Activated T-helper 1 cell treated with Interleukin-2 at 50 U/mL for 16 hours (primary cell): ENCODE measurements at places on chromosomes 4 and X.

DNA sequence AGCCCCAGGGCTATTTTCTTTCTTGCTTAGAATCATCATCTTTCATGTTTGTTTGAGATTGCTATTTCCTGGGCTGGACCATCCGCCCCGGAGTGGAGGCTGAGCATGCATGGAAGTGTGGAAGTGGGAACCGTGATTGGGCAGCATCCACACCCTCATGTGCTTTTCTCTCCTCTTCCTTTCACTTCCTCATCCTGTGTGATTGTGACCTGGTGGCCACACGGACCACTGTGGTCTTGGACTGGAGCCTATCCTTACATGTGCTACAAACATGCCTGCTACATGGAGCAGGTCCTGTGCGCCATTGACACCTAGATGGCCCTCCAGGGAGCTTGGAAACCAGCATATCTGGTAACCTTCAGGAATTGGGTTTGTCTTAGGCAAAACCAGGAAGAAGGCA lies 175.9 kb upstream of the LCORL start:
- no peak for DNase-seq

DNA sequence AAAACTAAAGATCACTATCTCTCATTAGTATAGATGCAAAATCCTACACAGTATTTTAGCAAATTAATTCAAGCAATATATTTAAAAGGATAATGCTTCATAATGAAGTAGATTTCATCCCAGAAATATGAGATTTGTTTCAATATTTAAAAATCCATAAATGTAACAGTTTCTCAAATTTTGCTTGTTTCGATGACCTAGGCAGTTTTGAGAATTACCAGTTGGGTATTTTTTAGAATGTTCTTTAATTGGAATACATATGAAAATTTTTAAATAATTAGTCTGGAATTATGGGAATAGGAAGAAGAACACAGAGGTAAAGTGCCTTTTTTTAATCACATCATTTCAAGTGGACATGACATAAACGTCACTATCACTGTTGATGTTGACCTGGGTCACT lies 192.3 kb downstream of the FBXO8 start:
- no peak for DNase-seq

DNA sequence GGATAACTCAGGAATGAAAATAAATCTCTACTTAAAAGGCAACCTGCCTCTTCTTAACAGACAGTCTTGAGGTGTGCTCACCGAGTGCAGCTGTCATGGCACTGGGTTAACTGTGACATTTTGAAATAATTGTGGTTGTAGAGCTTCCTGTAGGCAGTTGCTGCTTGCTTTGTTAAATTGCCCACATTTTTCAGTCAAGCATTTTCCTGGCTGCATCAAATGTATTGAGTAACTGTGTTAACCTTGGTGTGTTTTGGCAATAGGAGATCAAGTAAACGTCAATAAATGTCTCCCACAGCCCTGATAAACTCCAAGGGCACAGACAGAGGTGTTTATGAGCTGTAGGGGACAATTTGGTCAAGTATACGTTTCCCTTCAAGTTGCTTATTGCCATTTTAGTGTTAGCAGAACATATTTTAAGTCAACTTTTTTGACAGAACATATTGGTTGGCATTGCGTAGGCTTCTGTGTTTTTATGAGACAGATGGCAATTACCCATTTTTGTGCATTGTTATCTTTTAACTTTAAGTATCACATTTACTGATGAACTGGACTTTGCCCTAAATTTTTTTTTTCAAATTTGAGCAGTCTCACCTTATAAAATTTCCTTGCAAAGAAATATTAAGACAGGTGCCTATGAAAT lies 527.4 kb downstream of the C4orf33 start:
- no peak for DNase-seq

DNA sequence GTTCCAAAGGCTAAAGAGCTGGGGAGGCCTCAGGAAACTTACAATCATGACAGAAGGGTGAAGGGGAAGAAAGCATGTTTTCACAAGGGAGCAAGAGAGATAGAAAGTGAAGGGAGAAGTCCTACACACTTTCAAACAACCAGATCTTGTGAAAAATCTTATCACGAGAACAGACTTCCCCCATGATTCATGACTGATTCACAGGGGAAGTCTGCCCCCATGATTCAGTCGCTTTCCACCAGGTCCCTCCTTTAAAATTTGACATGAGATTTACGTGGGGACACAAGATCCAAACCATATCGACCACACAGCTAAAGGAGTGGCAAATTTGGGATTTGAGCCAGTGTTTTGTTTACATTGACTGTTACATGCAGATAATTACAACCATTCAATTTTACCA lies 971.1 kb upstream of the HS3ST1 start:
- no peak for DNase-seq

- DNase-seq: no peak
Observed at GRCh38 chrX:117989512-117989911, 127.1 kb downstream of the KLHL13 start.

DNA sequence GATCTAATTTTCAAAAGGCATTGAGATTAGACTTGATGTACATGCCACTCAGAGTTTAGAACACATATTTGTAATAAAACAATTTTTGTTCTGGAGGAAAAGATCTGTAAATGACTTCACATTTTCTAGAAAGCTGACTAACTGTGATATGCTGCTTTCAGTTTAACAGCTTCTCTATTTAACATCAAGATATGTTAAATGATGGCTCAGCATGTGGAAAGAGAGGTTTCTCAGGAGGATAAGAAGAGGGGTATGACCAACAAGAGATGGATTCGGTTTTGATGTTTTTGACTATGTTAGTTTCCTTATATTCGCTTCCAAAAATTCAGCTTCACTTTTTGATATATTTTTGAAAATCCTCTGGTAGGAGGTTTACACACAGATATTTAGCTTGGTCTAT lies 698.7 kb downstream of the GLUD2 start:
- no peak for DNase-seq

DNA sequence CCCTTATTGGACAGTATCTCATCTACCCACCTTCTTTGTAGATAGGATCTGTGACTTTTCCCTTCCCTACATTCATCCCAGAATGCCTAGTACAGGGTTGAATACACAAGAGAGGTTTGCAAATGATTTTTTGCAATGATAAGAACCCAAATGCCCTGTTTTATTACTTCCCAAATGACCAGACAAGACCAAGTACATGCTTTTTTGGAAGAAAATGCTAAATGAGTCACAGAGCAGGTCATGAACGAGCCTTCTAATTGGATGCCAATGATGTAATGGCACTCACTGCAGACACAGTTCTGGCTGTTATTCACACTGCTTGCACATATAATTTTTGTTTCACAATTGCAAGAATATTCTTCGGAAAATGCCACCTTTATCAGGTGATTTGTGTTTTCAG lies 17.8 kb upstream of the GABRQ start:
- DNase-seq: no peak

GRCh38 chrX:27085346-27085745 lies 377.8 kb downstream of the PPP4R3C start:
- no peak for DNase-seq
